Brain pericyte (primary cell): ENCODE measurements at places on chromosomes 13 and 19.

- no peak for DNase-seq
Observed at GRCh38 chr19:49210108-49210900, 52.7 kb downstream of the TRPM4 start.

DNA sequence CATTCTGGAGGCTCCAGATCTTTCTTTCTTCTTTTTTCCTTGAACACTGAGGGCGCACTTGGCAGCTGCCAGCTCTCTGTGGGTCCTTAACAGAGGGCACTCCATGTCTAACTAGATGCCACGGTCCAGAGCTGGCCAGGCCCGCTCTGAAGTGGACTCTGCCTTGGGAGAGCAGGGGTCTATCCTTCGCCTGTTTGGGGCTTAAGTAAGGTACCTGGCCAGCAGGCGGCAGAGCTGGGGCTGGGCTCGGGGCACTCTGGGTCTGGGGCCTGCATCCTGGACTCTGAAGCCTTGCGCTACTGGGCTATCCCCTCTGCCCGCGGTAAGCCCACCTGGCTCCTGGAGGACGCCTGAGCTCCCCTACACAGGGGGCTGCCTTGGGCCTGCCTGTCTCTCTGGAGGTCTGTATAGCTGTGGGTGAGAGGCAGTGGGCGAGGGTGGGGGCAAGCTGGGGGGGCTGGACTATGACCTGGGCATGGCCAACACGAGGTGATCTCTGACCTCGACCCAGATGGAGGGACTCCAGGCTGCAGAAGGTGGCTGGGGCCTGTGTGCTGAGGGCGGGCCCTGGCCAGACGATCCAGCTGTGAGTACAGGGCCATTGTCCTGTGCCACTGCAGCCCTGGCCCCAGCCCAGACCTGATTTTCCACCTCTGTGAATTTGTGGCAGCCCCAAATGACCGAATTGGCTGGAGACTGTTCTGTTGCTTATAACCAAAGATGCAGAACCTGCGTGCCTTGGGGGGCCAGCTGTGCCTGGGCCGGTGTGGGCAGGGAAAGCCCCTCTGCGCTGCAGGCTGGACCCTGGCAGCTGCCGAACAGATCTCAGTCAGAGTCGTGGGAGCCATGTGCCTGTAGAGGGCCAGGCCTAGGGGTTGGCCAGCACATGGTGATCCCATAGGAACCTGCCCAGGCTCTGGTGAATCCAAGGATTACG, 26.5 kb downstream of the CEBPG start:
- no peak for DNase-seq

DNA sequence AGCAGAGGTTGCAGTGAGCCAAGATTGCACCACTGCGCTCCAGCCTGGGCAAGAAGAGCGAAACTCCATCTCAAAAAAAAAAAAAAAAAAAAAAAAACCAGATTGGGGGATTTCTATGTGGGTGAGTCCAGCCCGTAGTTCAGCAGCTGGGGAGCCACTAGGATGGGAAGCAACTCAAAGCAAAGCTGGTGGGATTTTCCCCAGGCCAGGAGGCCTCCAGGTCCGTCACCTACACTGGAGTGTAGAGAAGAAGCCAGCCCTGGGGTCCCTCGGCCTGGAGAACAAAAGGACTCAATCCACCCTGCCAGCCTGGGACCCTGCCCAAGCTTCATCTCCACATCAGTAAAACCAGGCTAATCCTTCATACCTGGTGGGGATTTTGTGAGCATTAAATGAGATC, 121.3 kb upstream of the CACNA1A start:
- no peak for DNase-seq

GRCh38 chr19:49894011-49894664, 2.5 kb downstream of the IL4I1 start:
- DNase-seq: no peak

DNA sequence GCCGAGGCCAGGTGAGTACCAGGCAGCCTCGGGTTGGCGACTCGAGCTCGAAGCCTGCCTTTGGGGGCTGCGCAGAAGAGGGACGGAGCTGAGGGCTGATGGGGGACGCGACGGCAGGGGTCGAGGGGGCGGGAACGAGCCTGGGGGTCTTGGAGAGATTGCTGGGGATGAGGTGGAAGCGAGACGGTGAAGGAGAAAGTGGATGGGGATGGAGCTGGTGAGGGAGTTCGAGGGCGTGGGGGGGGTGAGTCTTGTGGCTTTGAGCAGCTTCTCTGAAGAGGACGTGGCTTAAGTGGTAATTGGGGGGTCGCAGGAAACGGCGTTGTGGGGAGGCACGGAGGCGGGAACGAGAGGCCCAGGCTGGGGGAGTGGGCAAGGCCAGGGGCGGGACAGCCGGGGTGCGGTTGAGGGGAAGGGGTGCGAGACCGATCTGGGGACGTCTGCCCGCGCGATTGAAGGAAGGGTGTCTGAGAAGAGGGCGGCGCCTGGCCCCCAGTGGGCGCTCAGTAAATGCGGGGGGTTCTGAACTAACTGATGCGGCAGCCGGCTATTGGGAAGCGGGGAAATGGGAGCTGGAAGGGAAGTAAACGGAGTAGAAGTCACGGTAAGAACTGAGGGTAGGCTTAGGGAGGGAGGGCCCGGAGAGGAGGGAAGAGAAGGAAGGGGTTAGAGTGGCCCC, 426 bp downstream of the MYO9B start:
- no peak for DNase-seq

DNA sequence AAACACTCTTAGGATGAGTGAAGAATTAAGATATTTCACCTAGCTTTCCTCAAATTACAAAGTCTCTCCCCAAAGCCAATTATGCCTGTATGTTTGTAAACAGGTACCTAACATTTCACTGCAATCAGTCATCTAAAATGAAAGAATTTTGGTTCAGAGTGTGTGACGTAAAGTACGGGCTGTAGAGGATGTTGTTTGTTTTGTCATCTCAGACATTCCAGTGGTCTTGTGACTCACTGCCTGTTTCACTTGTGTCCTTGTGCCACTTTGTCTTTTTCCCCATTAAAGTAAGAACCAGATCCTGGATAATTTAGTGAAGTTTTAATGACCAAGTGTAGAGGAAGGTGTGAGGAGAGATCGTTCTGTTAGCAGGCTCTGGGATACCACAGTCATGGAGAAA, 28.6 kb upstream of the EID2 start:
- DNase-seq: no peak

DNA sequence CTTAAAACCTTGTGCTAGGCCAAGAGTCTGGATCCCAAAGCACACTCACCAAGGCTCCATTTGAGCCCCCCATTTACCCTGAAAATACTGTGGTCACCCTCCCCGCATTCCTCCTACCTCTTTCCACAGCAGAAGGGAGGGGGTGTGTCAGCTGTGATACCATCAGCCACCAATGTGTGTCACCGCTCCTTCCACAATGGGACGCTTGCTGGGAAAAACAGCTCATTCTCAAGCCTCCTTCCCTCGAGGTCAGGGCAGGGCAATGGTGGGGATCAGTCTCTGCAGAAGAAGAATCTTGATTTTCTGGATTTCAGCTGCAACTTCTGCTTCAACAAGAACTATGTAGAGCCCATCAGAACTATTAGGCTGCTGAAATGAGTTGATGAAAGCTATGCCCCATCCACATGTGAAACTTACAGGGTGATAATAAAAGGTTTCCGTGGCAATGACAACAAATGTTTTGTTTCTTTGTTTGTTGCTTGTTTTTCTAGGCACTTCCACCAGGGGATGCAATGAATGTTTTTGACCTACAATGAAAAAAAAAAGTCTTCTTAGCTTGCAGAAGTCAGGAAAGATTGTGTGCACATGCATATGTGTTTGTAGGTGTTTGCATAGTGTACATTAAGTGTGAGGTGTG, 26.4 kb upstream of the ZNF507 start:
- DNase-seq: no peak

GRCh38 chr13:29963089-29963488, 112.7 kb upstream of the UBL3 start:
- no peak for DNase-seq

- no peak for DNase-seq
Observed at GRCh38 chr13:69155136-69155535, 952.5 kb upstream of the ATXN8OS start.

- no peak for DNase-seq
Observed at GRCh38 chr13:31930901-31931522, 100.6 kb upstream of the FRY start.

- DNase-seq: no peak
Observed at GRCh38 chr13:26254583-26255111, 718 bp downstream of the CDK8 start.

- no peak for DNase-seq
Observed at GRCh38 chr19:53704011-53704410, 72.2 kb downstream of the DPRX start.

DNA sequence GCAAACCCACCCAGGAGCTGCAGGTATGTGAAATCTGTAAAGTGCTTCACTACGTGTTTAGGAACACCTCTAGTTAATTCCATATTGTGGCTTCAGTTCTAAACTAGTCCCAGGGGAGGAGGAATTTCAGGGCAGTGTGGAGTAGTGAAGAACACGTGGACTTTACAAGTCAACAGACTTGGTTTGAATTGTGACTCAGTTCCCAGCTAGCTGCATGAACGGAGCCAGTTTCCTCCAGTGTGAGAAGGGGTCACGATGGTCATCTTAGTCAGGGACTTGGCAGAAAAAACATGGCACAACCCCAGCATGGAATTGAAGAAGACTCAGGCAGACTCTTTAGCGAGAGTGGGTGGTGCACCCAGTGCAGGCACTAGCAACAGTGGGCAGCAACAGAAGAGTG, 175.7 kb upstream of the UBL3 start:
- no peak for DNase-seq

DNA sequence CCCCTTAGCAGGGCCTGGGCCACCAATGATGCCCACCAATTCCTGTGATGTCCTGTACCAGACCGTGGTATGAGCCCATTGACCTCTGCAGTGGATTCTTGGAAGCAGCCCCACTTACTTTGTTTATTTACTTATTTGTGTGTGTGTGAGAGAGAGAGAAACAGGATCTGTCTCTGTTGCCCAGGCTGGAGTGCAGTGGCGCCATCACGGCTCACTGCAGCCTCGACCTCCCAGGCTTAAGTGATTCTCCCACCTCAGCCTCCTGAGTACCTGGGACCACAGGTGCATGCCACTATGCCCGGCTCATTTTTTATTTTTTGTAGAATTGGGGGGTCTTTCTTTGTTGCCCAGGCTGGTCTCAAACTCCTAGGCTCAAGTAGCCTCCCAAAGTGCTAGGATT, 13.0 kb downstream of the MYO9B start:
- DNase-seq: no peak

- no peak for DNase-seq
Observed at GRCh38 chr19:51654783-51655182, 8.2 kb upstream of the SIGLEC14 start.

DNA sequence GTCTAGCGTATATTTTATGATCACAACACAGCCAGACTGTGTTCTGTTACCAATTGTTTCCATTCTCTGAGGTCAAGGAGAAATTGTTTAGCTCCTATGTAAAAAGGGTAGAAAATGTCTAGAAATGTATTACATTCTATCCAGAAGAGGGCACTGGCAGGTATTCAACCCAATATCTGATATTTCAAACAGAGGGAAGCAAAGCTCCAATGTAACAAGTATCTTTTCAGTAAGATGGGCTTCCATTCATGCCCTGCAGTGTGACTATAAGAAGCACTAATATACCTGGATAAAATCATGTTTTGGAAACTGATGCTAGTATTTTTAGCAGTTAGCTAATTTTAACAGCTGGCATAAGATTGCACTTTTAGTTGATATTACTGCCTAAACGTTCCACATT, 312.7 kb downstream of the FGF14 start:
- DNase-seq: no peak

- DNase-seq: no peak
Observed at GRCh38 chr19:30207357-30207756, 164.8 kb upstream of the ZNF536 start.

- no peak for DNase-seq
Observed at GRCh38 chr13:44231786-44232516, 141.7 kb upstream of the SERP2 start.

DNA sequence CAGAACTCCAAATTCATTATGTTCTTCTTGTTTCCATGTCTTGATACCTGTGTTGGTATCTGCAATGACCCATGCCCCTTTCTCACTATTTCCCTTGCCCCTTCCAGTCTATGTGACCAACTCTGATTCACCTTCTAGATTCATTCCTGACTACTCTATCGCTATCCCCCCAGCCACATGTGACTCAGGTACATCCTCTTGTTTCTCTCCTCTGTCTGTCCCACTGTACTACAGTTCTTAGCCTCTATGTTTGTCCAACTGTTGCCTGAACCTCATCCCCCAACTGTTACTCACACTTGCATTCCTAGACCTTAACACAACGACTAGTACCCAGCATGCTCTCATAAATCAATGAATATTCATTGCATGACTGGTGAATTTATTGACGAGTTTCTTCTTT, 10.0 kb upstream of the FLT3 start:
- no peak for DNase-seq

DNA sequence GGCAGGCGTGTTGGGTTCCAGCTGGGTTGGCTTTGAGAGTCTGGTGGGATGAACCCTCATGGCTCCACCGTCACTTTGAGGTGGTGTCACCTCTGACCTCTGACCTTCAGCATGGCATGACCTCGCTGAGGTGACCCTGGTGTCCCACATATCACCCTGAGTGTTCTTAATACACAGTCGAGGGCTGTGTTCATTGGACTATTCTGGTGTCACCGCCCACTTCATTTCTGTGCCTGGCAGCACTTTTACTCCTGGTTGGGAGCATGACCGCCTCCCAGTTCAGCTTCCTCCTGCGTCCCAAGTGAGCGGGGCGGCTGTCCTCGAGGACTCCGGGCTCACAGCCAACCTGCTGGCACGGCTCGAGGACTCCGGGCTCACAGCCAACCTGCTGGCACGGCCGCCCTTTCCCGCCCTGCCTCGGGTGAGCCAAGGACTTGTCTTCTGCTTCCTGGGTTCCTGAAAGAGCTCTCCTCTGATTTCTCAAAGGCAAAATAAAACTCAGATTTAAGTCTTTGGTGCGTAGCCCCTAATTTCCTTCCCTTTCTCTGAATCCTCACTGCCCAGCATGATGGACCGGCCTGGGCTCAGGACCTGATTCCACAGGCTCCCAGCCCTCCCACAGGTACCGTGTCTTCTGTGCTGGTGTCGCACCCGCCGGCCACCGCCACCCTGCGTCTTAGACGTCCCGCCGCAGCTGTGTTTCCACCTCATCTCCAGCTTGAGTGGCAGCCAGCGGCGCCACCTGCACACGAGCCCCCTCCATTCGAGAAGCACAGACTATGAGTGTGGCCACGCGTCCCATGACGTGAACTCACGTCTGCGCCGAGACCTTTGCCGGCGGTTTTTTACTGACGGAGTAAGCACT, 10.4 kb downstream of the ATP4B start:
- peak; percentile 38 for DNase-seq

GRCh38 chr13:78777976-78778375, 119.0 kb upstream of the OBI1 start:
- no peak for DNase-seq

GRCh38 chr13:38862443-38862842, 128.2 kb downstream of the STOML3 start:
- DNase-seq: no peak

DNA sequence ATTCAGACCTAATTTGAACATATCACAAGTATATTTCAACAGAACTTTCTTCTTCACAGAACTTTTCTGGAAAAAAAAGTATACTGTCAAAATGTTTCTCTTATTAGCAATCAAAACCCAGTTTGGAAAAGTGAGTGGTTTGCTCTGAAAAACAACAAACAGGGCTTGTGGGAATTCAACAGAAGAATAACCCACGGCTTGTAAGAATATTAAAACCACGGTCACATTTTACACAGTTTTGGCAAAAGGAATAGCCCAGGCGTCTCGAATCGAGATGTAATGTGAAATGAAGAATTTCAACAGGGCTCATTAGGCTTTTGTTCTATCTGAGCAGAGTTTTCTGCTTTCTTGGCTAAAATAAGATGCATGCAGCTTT, 70.7 kb downstream of the COL4A2 start:
- no peak for DNase-seq
